ENCODE measurements at places on chromosomes 6 and 20.

GRCh38 chr6:20486641-20487040 is 47.6 kb upstream of the CDKAL1 start:
- DNase-seq: no peak

- no peak for DNase-seq
Observed at GRCh38 chr6:117553142-117553541, 49.2 kb downstream of the GOPC start.

- peak; percentile 89 for DNase-seq
Observed at GRCh38 chr20:31738729-31739549, at the start of gene TPX2. TSS of gene TPX2 (plus strand) at chr20:31739290. CDS start at chr20:31757477, 18,187 bp downstream.

GRCh38 chr6:132143258-132143657 is 192.1 kb upstream of the CCN2 start:
- no peak for DNase-seq

DNA sequence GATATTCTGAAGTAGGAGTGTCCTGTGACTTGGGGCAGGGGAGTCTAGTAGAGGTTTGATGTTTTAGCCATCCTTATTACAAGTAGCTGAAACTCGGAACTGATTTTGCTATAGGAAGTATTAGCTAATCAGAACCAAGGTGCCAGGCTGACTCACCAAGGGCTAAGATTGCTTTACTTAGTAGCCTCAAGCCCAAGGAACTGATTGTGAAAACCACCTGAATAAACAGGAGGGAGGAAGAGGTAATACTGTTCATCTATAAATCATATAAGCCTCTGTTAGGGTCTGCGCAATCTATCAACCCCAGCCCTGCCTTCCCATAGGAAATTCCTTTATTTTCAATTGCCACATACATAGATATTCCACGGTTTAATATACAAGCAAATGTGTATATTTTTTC is 54.4 kb downstream of the GNAS start:
- DNase-seq: no peak

DNA sequence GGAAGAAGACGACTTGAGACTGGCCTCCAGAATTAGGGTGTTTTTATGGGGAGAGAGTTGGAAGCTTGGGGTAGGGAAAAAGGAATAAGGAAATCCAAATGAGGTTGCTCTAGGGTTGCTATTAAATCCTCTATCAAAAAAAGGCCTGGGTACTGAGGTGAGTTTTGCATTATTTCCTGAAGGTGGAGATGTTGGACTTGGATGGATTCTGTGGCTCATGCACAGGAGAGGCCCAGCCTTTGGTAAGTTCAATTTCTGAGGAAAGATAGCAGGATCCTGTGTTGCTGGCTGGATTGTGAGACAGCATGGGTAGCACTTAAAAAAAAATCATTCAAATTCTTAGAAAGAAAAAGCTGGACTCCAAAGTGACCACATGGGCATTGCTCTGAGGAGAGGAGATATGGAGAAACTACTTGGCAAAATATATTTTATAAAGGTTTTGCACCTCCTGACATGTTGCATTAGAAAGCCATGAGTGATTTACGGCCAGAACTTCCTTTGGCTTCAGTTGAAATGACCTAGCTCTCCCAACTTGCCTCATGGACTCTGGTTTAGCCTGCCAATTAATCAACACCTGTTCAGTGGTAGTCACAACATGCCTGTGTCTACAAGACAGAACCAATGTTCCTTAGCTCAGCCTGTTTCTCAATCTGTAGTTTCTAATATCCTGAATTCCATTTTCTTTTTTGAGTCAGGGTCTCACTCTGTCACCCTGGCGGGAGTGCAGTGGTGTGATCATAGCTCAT is 152.1 kb upstream of the RALGAPA2 start:
- DNase-seq: no peak

DNA sequence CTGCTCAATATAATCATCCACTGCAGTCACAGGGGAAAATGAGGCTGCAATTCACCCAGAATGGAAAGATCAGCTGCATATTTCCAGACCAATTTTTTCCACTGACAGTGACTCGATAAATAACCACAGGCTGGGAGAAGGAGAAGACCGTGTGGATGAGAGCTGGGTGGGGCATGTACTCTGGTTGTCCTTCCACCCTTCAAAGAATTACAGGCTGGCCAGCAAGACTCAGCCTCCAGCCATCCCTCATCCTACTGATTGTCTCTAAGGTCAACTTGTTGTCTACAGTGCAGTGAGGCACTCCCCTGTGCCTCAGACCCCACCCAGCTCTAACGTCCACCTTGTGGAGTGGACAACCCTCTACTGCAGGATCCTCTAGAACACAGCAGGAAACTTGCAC is 14.5 kb upstream of the MAS1 start:
- DNase-seq: no peak

DNA sequence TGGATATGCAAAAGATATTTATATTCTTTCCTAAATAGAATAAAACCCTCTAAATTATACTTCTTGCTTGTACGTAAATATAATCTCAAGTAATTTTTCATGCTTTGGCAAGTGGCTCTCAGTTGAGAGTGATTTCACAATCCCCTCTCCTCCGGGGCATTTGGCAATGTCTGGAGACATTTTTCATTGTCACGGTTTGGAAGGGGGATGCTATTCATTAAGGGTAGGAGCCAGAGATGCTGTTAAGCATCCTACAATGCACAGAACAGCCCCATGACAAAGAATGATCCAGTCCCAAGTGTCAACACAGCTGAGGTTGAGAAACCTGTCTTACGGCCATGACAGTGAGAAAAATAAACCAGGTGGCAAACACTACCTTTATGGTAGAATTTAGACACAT is 75.7 kb downstream of the AGPAT4 start:
- DNase-seq: no peak

DNA sequence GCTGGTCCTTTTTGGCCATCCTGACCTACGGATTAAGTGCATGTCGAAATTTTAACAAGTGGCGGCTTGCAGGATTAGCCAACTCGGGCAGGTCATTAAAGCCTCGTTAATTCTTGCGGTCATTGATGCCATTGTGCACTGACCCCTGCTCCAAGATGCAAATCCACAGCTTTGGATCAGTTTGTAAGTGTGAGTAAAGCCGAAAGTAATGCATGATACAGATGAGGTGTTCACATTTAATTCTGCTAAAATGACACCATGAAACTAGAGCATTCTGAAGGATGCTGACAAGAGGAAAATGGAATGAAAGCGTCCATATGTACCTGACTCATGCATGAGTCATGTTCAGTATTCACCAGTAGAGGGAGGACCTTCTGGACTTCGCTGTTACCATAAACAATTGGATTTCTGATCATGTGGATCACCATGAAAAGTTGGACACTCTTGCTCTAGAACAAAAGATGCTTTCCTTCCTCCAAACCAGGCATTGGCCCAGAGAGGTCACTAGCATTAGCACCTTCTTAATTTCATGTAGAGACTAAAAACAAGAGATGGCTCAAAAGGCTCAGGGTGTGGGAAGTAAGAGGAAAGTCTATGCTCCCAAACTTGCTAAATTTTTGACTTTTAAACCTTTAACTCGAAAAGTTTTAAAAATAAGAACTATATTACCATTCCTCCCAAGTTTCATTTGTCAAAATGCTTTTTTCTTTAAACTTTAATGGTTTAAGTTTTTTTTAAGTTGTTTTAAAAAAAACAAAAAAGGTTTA is 48.0 kb downstream of the MUC22 start:
- DNase-seq: no peak

DNA sequence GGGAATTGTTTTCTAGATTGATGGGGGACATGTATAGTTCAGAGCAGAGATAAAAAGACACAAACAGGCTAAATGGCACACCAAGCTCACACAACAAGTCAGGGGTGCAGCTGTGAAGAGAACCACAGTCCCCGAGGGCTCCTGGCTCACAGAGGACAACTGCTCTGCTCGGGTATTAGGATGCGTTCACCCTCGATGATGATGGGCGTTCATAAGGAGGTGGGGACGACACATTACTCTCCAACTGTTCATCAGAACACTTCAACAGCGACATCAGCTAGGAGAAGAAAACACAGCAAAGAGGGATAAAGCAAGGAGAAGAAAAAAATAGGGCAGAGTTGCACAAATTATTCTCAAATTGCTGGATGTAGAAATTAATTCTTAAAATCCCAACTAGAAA is 174.8 kb upstream of the RREB1 start:
- no peak for DNase-seq
